Naive thymus-derived CD8-positive, alpha-beta T cell (primary cell): ENCODE measurements at places on chromosomes 7 and 10.

- DNase-seq: no peak
Observed at GRCh38 chr10:12825260-12825849, 176.2 kb downstream of the CCDC3 start.

- no peak for DNase-seq
Observed at GRCh38 chr10:13993169-13993568, 337.6 kb downstream of the FRMD4A start.

- no peak for DNase-seq
Observed at GRCh38 chr7:18659746-18660145, 164.2 kb downstream of the HDAC9 start.

DNA sequence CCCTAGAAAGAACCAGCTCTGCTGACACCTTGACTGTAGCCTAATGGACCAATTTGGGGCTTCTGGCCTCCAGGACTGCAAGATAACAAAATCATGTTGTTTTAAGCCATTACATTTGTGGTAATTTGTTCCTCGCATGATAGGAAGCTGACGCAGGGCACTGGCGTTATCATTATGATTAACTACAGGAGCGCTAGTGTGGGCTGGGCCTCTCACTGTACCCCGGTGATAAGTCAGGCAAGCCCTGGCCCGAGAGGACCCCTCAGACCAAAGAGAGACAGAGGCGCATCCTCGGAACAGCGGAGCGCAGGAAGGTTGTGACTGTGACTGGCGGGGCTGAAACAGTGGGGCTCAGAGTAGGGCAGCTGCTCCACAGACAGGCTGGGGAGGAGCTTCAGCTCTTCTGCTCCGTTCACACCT lies 150.3 kb upstream of the CHST15 start:
- no peak for DNase-seq

DNA sequence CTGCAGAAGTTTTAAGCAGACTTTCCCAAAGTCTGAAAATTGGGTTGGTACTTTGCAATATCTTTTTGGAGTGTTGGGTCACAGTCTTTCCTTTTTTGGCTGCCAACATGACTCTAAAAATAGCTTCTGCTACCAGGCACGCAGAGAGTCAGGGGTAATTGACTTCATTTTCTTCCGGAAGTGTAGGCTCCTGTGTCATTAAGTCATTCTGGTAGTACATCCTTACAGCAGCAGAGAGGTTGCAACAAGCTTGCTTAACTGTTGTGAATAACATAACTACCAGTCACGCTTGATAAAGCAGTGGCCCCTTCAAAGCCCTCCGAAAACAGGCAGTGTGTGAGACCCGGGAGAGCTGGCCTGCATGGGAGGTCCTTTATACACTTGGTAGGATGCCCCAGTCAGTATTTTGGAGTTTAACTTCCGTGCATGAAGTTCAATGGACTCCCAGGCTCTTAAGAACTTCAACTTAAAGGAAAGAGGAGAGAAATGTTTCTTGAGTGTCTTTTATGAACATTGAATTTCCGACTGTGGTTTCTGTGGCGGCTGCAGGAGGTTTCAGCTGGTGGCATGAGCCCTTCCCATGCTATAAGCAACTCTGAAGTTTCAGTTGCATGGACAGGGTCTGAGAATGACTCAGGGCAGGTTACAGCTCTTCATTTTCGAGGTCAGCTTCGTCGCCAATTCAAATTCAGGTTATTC lies 310.7 kb downstream of the GALNT17 start:
- DNase-seq: no peak

- DNase-seq: no peak
Observed at GRCh38 chr7:141189231-141189630, 115.4 kb downstream of the TMEM178B start.

- DNase-seq: no peak
Observed at GRCh38 chr7:30181736-30182522, 47.1 kb downstream of the MTURN start.

DNA sequence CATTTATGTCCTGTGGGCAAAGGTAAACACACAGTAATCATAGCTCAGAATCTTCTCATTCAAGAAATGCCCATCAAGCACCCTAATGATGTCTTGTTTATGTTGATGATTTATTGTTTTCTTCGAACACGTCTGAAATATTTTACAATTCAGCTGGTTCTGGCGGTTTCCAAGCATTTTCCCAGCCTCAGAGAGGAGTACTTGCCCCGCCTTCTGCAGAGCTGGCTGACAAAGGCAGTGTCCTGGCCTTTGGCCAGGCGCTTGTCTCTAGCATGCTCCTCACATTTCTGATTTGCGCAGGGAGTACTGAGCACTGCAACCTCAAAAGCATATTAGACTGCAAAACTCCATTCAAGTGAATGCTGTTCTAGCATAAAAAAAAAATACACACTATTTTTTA lies 314.2 kb upstream of the GNAI1 start:
- DNase-seq: no peak

DNA sequence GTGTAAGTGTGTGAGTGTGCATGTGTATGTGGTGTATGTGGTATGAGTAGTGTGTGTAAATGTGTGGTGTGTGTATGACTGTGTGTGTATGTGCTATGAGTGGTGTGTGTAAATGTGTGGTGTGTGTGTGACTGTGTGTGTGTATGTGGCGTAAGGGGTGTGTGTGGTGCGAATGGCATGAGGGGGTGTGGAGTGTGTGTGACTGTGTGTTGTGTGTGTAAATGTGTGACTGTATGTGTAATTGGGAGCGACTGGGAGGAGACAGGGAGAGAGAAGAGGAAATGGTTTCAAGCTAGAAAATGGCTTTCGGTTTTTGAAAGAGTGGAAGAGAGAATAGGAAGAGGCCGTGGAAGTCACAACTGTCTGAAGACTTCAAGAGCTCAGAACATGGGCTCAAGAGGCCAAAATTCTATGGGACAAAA lies 23.6 kb upstream of the GATAD1 start:
- no peak for DNase-seq

DNA sequence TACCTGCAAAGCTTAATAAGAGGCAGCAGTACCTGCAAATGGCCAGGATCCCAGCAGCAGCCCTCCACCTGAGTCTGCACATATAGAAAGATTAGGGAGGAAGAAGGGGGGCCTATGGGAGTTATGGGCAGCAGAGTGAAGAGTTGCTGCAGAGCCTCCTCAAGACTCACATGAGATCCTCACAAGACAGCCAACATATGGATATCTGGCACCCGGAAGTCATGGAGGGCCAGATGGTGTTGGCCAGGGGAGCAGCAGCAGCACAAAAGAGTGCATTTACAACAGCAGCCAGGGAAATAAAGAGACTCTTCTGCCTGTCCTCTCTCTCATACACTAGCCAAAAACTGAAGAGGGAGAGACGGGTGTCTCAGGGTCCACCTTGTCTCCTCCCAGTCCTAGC lies 4.0 kb upstream of the TAS2R40 start:
- no peak for DNase-seq

DNA sequence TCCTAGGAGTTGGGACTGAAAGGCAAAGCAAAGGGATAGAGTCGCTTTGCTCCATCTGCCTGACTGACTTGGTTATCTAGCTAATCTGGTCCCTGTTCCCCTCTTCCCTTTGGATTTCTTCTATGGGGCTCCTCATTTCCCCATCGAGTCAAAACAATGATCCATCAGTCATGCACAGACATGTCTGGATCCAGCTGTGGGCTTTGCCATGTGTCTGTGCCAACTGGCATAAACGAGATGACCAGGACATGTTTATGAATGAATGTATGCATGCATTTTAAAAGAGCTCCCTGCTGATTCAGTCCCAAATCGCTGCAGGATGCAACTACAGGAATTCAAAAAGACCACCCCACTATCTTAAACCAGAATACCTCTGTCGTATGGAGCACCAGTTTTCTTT lies 122.0 kb downstream of the ARL4A start:
- no peak for DNase-seq

GRCh38 chr10:119466076-119466475 lies 76.4 kb downstream of the RGS10 start:
- no peak for DNase-seq

DNA sequence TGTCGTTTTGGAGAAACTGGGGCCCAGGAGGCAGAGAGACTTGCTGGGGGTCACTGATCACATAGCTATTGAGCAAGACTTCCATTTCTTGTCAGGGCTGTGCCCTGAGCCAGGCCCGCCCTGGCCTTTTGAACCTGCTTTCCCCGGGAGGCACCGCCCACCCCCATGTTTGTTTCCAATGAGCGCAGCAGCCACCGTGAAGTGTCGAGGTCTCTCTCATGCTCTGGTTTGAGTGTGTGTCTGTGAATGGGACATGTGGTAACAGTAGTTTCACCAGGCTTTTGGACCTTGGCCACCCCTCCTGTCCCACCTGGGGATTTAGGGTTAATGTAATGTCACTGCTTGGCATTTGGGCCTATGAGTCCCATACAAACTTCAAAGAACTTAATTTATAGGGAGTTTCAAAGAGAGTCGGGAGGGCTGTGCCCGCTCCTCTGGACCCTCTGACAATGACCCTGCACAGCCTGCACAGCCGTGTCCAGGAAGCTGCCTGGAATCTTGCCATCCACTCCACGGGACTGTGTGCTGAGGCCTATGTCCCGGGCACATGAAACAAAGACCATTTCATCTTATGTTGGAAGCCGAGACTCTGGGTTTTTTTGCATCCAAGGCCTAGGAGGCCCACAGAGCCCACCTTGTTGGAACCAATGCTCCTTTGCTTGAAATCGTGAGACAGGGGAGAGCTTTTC lies 6.3 kb downstream of the PRF1 start:
- DNase-seq: no peak

- no peak for DNase-seq
Observed at GRCh38 chr10:5047912-5048628, 44.4 kb upstream of the AKR1C2 start.

GRCh38 chr10:31153692-31154091 lies 122.0 kb upstream of the ZNF438 start:
- no peak for DNase-seq

GRCh38 chr10:1531883-1532597 lies 205.3 kb downstream of the ADARB2 start:
- DNase-seq: no peak

GRCh38 chr10:97399843-97400545 lies 1.1 kb downstream of the RRP12 start:
- DNase-seq: no peak

- DNase-seq: no peak
Observed at GRCh38 chr10:2987185-2987768, 80.1 kb upstream of the PFKP start.

GRCh38 chr7:158458096-158458495 lies 129.5 kb downstream of the PTPRN2 start:
- DNase-seq: no peak

GRCh38 chr10:132774902-132775863 lies 10.8 kb downstream of the NKX6-2 start:
- no peak for DNase-seq

DNA sequence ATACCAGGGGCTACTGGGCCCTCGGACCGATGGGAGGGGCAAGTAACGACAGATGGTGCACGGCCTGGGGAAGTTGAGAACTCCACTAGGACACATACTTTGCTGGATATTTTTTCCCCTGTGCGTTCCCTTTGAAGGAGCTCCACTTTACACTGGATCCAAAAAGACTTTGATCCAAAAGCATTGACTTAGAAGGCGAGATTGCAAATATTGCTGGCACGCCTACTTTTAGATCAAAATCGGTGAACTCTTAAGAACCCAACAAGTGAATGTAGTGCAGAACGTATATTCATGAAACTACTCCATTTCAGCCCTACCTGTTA lies 436 bp upstream of the SLC25A13 start:
- no peak for DNase-seq

- no peak for DNase-seq
Observed at GRCh38 chr10:12823328-12823727, 178.2 kb downstream of the CCDC3 start.

- DNase-seq: no peak
Observed at GRCh38 chr7:213324-213993, 21.1 kb downstream of the FAM20C start.

GRCh38 chr10:79244841-79245504 lies 102.3 kb upstream of the PPIF start:
- peak; percentile 20 for DNase-seq

GRCh38 chr10:6221971-6222751 lies 19.4 kb downstream of the PFKFB3 start:
- DNase-seq: no peak

GRCh38 chr7:100847360-100847759 lies 5.2 kb upstream of the SLC12A9 start:
- DNase-seq: no peak

DNA sequence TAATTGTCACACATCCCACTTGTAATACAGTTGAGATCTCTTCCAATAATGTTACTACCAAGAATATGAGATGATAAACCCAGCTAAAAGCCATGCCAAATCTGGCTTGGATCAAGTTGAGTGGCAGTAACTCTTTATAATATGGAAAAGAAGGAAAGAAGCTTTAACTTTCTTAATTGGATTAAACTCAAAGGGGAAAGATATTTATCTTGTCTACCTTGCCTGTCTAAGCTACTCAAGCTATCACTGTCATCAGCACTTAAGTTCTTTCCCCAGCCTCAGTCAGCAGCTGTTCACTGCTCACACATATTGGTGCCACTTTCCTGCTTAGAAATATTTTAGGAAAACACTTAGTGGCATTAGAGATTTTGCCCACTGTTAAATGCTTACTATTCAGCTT lies 350.7 kb downstream of the IPMK start:
- DNase-seq: no peak
